ENCODE measurements at places on chromosomes 5 and 9.

DNA sequence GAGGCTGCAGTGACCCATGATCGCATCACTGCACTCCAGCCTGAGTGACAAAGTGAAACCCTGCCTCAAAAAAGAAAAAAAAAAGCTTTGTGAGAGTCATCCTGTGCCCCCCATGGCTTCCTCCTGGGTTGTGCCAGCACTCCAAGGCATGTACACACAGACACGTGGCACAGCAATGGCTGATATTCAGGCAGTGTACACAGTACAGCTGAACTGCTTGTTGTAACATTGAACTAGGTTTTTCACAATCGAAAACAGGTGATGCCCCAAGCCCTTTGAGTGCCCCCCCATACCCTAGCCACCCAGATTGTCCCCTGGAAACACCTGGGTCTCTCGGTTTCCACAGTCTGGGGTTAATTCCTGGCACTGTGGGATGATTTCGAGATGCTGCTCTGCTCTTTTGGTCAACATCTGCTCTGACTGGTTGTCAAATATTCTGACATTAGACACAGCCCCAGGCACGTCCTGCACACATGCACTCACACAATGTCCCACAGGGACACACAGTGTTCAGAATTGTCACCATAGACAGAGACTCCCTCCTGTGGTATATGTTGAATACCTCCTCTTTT, 9.2 kb downstream of the SPINK4 start:
- DNase-seq, result no peak

DNA sequence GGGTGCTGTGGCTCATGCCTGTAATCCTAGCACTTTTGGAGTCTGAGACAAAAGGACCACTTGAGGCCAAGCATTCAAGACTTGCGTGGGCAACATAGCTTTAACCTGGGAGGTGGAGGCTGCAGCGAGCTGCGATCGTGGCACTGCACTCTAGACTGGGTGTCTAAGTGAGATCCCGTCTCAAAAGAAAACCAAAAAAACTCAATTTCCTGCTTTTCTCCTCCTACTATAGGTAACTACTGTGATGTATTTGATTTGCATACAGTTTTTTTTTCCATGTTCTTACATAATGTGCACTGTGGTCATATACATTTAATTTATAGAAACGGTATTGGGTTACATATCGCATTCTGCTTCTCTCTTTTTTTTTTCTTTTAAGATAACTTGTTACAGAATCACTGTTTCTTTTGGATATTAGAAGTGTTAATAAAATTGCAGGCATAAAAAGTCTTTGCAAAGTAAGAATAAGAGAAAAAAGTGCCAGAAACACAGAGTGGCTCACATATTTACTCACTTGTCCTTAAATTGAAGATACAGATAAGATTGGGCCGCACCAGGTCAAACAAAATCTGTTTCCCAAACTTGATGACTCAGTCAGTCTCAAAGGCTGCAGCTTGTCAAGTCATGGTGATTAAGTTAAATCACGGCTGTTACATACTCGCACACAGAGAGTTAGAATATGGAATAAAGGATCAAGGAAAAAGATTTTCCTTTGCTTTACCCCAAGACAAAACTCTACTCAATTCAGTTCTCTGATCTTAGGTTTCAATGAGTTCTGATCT, 2.0 kb upstream of the PTGR1 start:
- no peak for DNase-seq

- DNase-seq, result no peak
These were observed 35.6 kb upstream of the N4BP3 start for GRCh38 chr5:178077751-178078150.

DNA sequence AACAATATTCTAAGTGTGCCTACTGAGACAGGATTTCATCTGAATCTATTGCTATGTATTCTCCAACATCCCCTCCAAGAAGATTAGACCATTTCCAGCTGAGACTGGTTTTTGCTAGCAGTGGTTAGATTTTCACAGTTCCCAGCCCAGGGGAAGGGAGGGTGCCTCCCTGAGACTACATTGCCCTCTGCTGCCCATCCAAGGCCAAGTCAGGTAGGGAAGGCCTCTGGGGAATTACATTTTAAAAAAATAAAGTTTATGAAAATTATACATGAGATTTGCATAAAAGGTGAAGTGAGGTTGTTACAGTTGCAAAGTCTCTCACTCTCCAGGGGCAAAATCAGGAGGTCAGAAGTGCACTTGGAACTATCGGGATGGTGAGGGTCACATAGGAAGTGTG, 28.0 kb upstream of the SYK start:
- DNase-seq, result no peak

DNA sequence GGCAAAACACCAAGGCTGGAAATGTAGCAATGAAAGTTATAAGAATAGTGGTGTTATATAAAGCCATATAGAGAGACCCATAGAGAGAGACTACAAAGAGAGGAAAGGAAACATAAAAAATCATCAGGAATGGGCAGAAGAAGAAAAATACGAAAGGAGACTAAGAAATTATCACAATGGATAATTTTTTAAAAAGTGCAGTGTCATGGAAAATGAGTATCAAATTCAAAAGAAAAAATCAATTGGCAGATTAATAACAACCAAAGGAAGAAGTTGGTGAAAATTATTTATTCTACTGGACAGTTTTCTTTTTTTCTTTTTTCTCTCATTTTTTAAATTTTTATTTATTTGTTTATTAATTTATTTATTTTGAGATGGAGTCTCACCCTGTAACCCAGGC, 1488.4 kb upstream of the WWC1 start:
- no peak for DNase-seq

- DNase-seq, result no peak
These were observed 75.2 kb upstream of the SSBP2 start for GRCh38 chr5:81826128-81826527.

DNA sequence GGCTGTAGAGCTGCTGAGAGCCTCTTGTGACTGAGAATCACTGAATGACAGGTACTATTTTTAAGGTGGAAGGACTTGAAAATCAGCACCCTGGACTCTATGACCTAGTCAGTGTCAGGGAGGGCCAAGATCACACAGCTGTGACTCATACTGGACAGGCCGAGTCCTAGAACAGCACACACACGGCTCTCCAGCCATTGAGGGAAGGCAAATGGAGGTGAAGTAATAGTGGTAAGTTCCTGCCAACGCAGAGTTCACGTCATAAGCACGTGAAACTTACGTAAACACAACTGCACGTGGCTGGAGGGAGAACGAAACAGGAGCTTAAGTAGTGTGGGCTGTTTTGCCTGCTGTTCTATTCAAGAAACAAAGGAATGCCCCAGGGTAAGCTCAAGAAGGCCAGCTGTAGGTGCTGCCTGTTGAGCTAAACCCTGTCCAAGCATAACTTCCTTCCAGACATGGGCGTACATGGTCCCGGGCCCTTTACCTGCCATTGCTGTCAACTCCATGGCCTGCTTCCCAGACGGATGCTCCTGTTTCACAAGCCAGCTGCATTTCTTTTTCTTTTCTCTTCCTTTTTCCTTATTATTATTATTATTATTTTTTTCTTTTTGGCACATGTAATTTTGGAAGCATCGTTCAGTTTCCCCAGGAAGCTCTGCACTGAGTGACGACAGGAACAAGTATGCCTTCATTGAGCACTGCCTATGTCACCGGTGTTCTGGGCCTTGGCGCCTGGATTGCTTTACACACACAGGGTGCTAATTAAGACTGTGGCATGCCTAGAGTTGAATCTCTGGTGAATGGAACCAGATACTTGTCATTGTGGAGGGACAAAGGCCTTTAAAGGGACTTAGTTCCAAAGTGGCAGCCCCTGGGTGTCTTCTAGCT, 10.2 kb upstream of the LCP2 start:
- DNase-seq, result no peak

- DNase-seq, result no peak
These were observed 27.5 kb downstream of the GABRA6 start for GRCh38 chr5:161713042-161713441.

GRCh38 chr9:121881920-121882500, 211.1 kb downstream of the TTLL11 start:
- no peak for DNase-seq

DNA sequence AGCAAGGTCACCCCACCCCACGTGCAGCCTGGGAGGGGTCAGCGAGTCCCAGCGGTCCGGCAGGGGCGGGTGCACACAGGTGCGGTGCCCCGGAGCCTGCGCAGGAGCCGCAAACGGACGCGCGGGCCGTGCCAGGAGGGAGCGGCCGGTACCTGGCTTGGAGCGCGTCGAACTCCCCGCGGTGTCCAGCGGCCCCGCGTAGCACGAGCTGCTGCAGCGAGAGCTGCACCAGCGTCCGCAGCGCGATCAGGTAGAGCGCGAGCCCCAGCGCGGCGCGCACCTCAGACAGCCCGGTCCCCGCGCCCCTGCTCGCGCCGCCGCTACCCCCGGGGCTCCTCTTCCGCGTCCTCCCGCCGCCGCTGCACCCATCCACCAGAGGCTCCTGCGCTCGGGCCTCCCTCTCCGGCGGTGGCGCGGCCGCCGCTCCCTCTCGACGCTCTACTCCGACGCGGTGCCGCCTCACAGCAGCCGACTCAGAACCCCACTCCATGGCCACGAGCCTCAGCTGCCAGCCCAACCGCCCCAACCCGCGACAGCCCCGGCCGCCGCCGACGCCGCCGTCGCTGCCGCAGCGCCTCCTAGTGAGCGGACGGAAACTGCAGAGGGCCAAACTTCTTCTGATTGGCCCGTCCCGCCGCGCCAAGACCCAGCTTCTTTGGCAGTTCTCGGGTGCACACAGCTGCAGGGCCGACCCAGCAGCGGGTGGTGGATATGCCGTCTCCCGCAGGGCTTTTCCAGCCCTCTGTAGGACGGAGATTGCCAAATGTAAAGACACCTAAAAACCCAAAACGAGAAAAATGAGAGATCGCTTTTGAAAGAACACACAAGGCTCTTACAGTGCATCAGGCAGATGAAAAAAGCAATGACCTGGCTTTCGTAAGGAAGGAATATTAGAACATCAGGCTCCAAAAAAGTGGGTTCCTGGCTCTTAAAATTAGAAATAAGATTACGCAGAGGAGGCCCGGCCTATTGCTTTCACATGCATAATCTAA, at the start of gene ERMP1:
Gene ERMP1 (minus strand): TSS at position 580 of the 992 bp plus-strand sequence. CDS start 90 bp downstream, at position 490.
- peak; percentile 91 for DNase-seq

GRCh38 chr5:50807661-50808060, 141.2 kb downstream of the PARP8 start:
- no peak for DNase-seq

GRCh38 chr9:93187047-93187446, 3.1 kb downstream of the WNK2 start:
- no peak for DNase-seq

GRCh38 chr5:145500710-145501109, 334.4 kb downstream of the PRELID2 start:
- DNase-seq, result no peak

DNA sequence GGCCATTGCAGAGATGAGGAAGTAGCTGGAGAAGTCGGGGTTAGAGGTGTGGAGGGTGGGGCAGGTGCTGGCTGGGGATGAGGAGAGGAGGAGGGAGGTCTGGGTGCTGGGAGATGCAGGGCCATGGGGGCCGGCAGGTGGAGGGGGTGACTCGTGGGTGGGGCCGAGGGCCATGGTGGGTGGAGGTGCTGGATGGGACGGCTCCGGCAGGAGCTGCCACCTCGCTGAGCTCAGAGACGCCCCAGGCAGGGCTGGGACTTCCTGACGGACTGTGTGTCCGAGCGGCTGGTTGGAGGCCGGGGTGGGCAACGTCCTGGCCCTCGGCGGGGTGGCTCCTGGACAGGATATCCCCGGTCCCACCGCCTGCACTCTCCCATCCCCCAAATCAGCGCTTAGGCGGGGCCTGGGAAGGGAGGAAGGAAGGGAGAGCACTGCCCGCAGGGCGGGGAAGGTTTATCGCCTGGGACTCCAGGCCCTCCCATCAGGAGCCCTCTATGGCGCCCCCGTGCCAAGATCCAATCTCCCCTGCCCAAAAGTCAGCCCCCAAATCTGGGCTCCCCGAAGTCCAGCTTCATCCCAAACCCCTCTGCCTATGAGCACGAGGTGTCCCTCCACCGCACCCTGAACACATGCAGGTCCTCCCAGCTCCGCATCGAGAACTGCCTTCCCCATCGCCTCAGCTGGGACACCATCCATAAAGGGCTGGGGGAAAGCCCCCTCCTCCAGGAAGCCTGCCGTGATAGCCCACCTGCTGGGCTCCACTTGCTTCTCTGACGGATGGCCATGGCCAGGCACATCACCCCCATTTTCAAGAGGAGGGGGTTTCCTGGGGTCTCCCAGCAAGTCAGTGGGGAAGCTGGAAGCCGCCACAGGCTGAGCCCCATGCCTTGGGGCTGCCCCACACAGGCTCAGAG, 58.3 kb upstream of the NOTCH1 start:
- no peak for DNase-seq

- DNase-seq, result peak; percentile 35
These were observed 1.6 kb upstream of the SEMA6A start for GRCh38 chr5:116576053-116576713.

DNA sequence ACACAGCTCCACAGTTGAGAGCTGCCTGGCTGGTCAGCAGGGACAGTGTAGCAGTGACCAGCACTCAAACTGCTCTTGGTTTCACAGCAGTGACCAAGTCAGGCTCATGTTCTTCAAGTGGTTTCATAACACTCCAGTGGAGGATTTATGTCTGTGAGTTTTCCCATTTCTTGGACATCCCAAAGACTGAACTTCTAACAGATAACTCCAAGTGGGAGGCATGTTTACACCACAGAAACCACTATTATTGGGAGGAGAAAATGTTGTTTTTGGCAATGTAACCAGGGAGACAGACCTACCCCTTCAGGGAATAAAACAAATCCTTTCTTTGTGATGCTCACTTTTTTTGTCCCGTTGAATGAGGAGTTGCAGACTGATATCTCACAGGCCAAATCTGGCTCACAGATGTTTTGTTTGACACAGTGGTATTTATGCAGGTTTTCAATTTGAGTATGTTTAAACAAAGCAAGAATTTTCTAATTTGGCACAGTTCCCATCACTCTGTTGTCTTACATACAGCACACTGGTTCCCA, 141.5 kb downstream of the RMI1 start:
- DNase-seq, result no peak

GRCh38 chr5:14357441-14357840, 214.3 kb downstream of the TRIO start:
- no peak for DNase-seq

GRCh38 chr5:124583469-124584350, 162.7 kb downstream of the ZNF608 start:
- peak; percentile 34 for DNase-seq

- DNase-seq, result no peak
These were observed 66.3 kb downstream of the PIP5K1B start for GRCh38 chr9:68771376-68771775.

- DNase-seq, result no peak
These were observed 206.8 kb upstream of the ITGA1 start for GRCh38 chr5:52580921-52581320.

- no peak for DNase-seq
These were observed 170.5 kb downstream of the EPB41L4A start for GRCh38 chr5:112248623-112249022.

DNA sequence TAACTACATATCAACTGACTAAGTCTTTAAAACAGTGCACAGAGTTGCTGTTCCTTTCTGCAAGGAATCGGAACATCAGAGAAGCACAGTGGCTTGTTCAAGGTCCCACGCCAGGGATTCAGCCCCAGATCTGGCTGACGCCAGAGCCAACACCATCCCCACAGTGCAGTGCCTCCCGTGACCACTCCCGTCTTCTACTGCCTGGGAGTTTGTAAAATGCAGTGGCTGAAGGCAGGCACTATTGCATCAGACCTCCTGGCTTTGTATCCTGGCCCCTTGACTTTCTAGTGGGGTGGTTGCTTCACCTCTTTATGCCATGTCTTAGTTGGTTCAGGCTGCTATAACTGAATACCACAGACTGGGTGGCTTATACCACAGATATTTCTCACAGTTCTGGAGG, 131.0 kb downstream of the NSG2 start:
- no peak for DNase-seq
